ENCODE measurements at places on chromosomes 2 and 18. TPM values are rescaled to one million over a fixed set of nuclear protein-coding genes. Genes with fewer than 3 reads are reported as not detected.

SLC9A4 gene
- total RNA-seq = 0.15 TPM

IL36B gene
- total RNA-seq = not detected

CCL20 gene
- total RNA-seq = 4.7 TPM

DNA sequence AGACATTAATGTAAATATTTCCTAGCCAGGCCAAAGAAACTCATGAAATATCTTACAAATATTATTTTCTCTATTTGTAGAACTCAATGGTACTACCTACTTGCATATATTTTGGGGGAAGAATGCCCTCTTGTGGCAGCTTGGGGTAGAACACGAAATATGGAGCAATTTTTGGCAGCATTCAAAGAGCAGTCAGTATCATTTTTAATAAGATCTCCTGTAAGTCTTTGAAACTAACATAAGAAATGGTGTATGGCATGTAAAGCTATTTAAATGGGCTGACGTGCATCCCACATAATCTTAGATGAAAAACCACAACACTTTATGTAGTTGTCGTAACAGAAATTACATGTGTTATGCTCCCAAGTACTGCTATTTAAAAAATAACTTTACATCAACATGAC, 62.3 kb upstream of the CCDC195 start:
- H3K36me3 ChIP-seq = peaks cover 62% of the 10 kb centered on the region
- no peaks in the 10 kb centered on the region for H3K4me1 ChIP-seq
- DNase-seq = peak; percentile 65
- no peak overlapping the region for H3K4me3 ChIP-seq
- no peak overlapping the region for H3K27ac ChIP-seq
- no peaks in the 10 kb centered on the region for H3K27me3 ChIP-seq

- no peaks in the 10 kb centered on the region for H3K36me3 ChIP-seq
- H3K4me3 ChIP-seq = no peak overlapping the region
- no peak overlapping the region for H3K27ac ChIP-seq
- DNase-seq = no peak
- H3K27me3 ChIP-seq = no peaks in the 10 kb centered on the region
These were observed 9.6 kb upstream of the ALPK2 start for GRCh38 chr18:58638441-58638840.

- DNase-seq = no peak
- no peak overlapping the region for H3K27ac ChIP-seq
- H3K4me3 ChIP-seq = no peak overlapping the region
- H3K27me3 ChIP-seq = no peaks in the 10 kb centered on the region
- H3K36me3 ChIP-seq = peaks cover 22% of the 10 kb centered on the region
- H3K4me1 ChIP-seq = peaks cover 10% of the 10 kb centered on the region
These were observed 49.8 kb downstream of the SLC66A2 start for GRCh38 chr18:79901665-79902064.

GRCh38 chr18:7728297-7728696, 161.2 kb downstream of the PTPRM start:
- no peak overlapping the region for H3K27ac ChIP-seq
- H3K27me3 ChIP-seq = no peaks in the 10 kb centered on the region
- no peaks in the 10 kb centered on the region for H3K4me1 ChIP-seq
- no peak for DNase-seq

GRCh38 chr18:63298400-63299365, 20.9 kb downstream of the BCL2 start:
- DNase-seq = peak; percentile 72
- peak overlapping the region; percentile 53 for H3K4me3 ChIP-seq
- peaks cover 83% of the 10 kb centered on the region for H3K36me3 ChIP-seq
- H3K4me1 ChIP-seq = peaks cover 79% of the 10 kb centered on the region

DNA sequence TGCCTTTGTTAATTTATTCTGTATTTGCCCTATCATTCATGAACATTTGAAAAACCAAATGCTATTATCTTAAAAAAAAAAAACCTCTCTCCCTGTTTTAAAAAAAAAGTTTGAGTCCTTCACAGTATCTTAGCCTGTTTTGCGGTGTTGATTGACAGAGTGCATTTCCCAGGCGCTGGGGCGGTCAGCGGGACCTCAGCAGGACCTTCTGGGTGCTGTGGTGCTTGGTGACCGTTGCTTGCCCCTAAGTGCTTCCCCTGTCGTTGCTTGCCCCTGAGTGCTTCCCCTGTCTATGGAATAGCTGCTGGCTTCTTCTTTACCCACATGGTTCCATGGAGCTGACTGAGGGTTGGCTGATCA, 12.1 kb downstream of the ATP6V1C2 start:
- peaks cover 13% of the 10 kb centered on the region for H3K27me3 ChIP-seq
- DNase-seq = no peak
- no peak overlapping the region for H3K4me3 ChIP-seq
- H3K36me3 ChIP-seq = no peaks in the 10 kb centered on the region

DNA sequence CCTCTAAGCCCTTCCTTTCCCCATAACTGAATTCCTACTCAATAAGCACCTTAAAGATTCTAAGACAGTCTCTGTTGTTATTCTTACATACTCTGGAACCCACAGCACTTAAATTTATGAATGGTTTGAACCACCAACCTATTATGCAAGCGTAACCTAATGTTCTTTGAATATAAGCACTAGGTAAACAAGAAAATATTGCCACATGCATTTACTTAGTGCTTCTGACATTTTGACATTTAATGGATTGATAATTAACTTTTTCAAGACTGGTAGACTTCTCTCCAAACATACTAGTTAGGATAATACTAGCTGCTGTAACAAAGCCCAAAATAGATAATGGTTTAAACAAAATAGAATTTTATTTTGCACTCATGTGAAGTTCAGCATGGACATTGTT, 164.8 kb downstream of the ARHGAP15 start:
- no peak for DNase-seq
- H3K4me1 ChIP-seq = peaks cover 2% of the 10 kb centered on the region
- no peak overlapping the region for H3K27ac ChIP-seq
- no peak overlapping the region for H3K4me3 ChIP-seq
- H3K36me3 ChIP-seq = peaks cover 39% of the 10 kb centered on the region
- no peaks in the 10 kb centered on the region for H3K27me3 ChIP-seq

- H3K4me3 ChIP-seq = no peak overlapping the region
- H3K4me1 ChIP-seq = no peaks in the 10 kb centered on the region
- DNase-seq = no peak
- peaks cover 2% of the 10 kb centered on the region for H3K27me3 ChIP-seq
- no peaks in the 10 kb centered on the region for H3K36me3 ChIP-seq
These were observed 66.7 kb upstream of the LPIN2 start for GRCh38 chr18:3079653-3080052.

DNA sequence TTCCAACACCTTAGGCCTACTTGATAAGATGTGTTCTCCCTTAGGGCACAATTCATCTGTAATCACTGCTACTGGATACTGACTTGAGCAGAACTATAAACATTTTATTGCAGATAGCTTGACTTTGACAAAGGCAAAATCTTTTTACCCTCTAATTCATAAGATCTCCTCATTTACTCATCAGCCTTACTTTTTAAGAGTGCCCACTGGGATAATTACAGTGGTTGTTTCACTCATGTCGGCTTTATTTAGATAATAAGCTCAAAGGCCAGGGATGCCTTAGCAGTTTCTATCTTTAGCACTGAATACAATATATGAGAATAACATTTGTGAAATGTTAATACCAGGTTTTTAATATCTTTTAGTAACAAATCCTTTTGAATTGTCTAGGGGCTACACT, 144.0 kb downstream of the DLGAP1 start:
- DNase-seq = no peak
- no peaks in the 10 kb centered on the region for H3K27me3 ChIP-seq
- no peak overlapping the region for H3K4me3 ChIP-seq
- H3K4me1 ChIP-seq = no peaks in the 10 kb centered on the region

DNA sequence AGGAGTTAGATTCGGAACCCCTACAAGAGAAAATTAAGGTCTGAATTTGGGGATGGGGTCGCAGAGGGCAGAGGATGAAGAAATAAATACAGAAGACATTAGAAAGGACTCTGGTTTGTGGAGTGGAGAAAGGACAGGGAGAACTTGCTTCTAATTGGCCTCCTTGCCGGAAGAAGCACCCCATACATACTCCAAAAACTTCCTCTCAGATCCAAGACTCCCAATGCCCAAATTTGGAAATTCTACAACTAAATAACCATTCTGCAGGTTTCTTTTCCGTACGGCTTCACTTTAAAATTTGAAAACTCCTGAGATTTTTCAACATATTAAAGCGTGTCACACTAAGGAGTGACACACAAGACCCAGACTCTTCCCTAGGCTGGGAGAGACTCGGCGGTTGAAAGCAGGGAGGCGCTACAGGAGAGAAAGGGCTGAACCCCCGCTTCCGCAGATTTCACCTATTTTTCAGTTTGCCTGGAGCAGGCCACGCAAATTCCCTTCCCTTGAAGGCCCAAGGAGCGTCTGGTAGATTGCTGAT, 478 bp downstream of the CLHC1 start:
- peaks cover 69% of the 10 kb centered on the region for H3K4me1 ChIP-seq
- peak overlapping the region; percentile 97 for H3K4me3 ChIP-seq
- H3K36me3 ChIP-seq = peaks cover 62% of the 10 kb centered on the region
- no peaks in the 10 kb centered on the region for H3K27me3 ChIP-seq
- peak overlapping the region; percentile 96 for H3K27ac ChIP-seq
